Stimulated activated CD4-positive, alpha-beta T cell treated with anti-CD3 and anti-CD28 coated beads, Interleukin-2, amount 100 ng/mL, for 48 hours (primary cell): ENCODE measurements at places on chromosomes 2 and 18.

- DNase-seq: no peak
Observed at GRCh38 chr2:164495491-164496223, 125.6 kb downstream of the GRB14 start.

GRCh38 chr2:149625671-149626070 lies 38.1 kb upstream of the MMADHC start:
- DNase-seq: no peak

DNA sequence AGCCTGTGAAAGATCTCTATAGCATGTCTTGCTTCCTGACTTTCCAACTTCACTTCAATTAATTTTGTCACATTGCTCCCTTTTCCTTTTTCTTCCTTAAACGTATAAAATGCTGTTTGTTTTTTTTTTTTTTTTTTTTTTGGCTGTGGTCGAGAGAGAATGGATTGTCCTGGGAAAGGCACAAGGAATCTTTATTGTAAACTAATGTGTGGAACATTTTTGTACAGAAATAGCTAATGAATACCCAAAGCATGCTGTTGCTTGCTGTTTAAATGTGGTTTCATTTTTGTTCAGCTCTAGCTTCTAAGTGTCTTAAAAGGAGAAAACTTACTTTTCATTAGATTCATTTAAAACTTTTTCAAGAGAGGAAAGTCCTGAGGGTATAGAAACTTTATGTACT lies 105.5 kb downstream of the GPD2 start:
- no peak for DNase-seq

DNA sequence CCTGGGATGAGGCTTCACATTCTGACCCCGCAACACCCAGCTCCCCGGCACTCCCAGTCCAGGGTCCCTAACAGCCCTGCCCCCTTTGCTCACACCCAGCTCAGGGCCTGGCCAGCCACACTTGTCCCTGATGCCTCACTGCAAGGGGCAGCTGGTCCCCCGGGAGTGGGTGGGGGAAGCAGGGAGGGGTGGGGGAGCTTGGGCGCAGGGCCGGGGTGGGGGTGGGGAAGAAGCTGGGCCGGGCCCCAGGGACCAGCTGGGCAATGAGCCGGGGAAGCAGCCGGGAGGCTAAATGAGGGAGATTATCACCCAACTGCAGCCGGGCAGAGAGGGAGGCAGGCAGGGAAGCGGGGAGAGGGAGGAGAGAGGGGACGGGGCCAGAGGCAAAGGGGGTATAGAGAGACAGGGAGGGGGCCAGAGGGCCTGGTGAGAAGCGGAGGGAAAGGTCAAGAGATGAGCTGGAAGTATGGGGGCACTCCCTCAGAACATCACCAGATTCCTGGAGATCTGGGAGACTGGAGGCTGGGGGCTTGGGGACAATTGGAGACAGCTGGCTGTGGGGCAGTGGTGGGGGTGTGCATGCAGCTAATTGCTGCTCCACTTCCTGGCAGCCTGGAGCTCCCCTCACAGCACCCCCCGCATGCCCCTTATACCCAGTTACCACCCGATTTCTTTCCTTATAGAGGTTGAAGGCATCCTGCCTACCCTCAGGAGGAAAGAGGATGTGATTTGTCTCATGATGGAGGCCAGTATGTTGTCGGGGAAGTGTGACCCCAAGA lies 2.5 kb upstream of the ASIC4 start:
- no peak for DNase-seq

DNA sequence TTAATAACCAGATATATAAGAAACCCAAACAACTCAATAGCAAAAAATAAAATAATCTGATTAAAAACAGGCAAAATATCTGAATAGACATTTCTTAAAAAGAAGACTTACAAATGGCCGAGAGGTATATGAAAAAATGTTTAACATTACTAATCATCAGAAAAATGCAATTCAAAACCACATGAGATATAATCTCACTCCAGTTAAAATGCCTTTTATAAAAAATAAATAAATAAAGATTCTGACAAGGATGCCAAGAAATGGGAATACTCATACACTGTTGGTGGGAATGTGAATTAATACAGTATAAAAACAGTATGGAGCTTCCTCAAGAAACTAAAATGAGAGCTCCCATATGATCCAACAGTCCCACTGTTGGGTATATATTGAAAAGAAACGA lies 33.9 kb upstream of the BMP10 start:
- DNase-seq: no peak

- DNase-seq: no peak
Observed at GRCh38 chr18:47286776-47287410, 35.4 kb upstream of the SKOR2 start.

- DNase-seq: no peak
Observed at GRCh38 chr2:134778372-134778771, 59.6 kb upstream of the TMEM163 start.

GRCh38 chr2:69381337-69381737 lies 5.7 kb downstream of the GFPT1 start:
- DNase-seq: no peak

GRCh38 chr18:47781561-47781960 lies 148.9 kb downstream of the SMAD2 start:
- no peak for DNase-seq

DNA sequence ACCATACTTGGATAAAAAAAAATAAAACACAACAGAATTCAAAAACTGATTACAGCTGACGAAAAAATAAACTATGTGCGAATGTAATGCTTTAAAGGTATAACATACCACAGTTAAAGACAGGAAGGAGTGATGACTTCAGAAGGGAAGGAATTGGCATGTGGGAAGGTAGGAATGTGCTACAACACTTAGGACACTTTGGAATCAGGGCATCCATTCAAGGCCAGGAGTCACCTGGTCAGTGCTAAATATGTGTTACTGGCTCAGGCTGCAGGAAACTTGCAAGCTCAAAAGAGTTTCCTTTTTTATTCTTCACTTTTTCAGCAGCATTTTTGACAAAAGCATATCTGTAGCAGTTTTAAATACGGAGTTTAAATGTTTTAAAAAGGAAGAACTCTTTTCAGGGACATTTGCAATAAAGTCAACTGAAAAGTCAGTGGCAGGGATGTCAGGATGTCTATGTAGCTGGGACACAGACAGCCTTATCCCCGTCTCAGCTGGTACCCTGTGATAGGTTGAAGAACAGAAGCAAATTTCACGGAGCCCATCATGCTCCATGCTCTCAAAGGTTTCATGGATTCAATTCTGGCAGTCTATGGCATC lies 138.0 kb upstream of the KLHL14 start:
- no peak for DNase-seq

DNA sequence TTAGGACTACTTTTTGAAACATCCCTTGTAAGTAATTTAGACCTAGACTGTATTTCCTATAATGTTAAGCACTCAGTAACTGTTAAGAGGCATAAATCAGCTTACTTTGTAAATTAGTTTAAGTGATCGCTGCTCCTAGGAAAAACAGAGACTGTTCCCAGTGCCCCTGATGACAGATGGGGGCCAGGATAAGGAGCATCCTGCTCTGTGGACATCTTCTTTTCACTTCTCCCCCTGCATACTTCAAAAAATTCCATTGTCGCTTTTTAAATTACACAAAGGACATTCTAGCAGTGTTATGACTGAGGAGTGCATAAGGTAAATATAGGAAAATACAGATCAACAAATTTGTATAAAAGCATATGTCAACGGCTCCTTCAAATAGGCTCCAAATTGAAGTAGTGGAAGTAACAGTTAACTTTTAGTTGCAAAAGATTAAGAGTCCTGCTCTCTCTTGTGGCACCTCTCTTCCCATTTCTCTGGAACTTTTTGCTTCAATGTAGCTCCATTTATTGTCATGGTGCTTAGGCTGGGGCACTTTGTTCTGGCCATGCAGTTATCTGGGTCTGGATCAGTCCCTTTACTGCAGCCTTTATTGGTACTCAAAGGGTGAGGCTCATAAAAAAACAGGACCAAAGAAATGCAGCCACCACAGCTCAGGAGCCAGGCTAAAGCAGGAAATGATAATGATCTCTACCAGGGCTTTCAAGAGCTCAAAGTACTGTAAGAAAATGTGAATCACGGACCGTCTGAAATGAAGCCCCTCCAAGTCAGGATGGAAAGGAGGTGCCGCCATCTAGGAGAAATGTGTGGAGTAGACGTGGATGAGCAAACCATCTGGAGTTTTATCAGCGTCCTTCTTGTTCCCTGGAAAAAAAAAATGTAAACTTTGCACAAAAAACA lies 162.1 kb upstream of the ZNF516 start:
- DNase-seq: no peak

DNA sequence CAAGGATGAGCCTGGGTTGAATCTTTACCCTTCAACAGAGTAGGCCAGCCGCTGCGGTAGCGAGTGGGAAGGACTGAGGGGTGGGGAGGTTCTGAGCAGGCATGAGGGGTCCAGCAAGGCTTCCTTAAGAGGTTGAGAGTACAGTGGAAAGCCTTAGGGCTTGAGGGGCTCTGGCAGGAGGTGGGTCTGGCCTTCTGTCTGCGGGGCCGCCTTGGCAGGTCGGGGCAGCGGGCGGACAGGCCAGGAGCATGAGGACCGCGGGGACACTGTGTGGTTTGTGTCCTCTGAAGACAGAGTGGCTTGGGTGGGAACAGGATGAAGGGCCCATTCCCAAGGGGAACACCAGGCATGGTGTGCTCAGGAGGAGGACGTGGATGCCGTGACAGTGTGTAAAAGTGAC lies 250.3 kb downstream of the AGAP1 start:
- DNase-seq: no peak

DNA sequence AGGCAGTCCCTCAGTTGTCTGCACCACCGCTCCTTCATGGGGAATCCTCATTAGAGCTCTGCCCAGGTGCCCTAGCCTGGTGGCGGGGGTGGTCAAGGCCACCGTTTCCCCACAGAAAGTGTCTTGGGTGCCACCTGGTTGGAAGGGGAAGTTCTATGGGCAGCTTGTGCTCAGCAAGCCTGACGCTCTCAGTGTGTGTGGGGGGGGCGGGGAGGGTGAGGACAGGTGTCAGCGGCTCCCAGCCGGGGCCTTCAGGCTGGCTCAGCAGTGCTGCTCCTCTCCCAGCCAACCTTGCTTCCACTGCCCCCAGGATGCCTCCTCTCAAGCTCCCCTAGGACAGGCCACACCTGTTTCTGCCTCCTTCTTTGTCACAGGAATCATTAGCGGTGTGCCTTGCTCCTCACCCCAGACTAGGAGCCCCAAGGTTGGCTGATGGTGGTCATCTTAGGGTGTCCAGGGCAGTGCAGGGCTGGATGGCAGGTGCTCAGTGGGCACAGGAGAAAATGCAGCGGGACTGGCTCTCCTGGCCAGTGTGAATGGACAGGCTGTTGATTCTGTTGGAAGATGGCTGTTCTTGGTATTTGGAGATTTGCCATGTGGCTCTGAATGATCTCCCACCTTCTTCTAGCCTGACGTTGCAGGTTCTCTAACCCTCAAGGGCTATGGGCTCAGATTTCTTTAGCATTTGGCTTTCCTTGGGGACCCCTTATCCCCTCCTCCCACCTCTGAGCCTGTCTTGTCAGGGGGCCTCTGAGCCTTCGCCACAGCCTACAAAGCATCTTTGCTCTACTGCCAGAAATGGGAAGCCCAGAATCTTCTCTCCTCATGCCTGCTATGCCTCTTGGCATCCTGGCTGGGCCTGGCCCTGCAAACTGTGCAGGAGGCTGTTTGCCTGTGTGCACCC lies 185.8 kb upstream of the HS6ST1 start:
- no peak for DNase-seq
